ENCODE measurements at places on chromosomes 7 and 10.

DNA sequence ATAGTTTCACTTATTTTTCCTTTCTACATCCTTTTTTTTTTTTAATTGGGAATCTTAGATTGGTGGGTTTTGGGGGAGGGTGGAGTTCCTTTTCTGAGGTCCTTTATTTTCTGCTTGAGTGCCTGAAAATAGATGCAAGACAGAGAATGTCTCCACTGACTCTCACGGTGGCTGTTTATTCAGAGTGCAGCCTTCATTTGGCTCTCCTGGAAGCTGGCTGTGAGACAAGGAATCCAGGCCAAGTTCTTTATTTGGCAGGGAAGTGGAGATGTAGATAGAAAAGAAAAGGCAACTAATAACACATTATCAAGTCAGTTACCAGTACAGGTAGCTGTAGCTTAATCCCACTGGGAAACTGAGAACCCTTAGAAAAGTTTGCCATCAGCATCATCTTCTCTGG is 118.6 kb downstream of the CNTNAP2 start:
- DNase-seq, result no peak

GRCh38 chr7:79781716-79782115 is 328.2 kb upstream of the MAGI2 start:
- DNase-seq, result no peak

- no peak for DNase-seq
Observed at GRCh38 chr10:30430544-30431298, 3.3 kb upstream of the MAP3K8 start.

- no peak for DNase-seq
Observed at GRCh38 chr7:33678569-33679335, 226.6 kb upstream of the BMPER start.

GRCh38 chr10:71234004-71234894 is 21.9 kb downstream of the UNC5B start:
- DNase-seq, result no peak

GRCh38 chr7:73477376-73477775 is 43.8 kb downstream of the FZD9 start:
- no peak for DNase-seq

- DNase-seq, result no peak
Observed at GRCh38 chr10:106897719-106898118, 266.8 kb downstream of the SORCS1 start.

DNA sequence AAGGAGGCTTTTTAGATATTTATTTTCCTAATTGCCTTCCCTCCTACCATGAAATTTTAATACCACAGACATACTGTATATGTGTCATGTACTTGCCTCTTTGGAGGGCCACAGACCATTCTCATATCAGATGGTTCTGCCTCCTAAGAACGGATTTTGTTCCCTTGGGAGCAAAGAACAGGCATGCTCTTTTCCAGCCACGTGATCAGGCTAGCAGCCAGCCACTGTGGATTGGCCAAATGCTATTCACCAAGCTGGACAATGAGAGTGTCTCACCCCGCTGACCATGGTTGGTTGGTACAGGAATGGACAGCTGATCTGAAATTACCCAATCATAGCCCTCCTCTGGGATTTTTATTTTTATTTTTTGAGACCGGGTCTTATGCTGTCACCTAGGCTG is 21.5 kb upstream of the CRHR2 start:
- no peak for DNase-seq

DNA sequence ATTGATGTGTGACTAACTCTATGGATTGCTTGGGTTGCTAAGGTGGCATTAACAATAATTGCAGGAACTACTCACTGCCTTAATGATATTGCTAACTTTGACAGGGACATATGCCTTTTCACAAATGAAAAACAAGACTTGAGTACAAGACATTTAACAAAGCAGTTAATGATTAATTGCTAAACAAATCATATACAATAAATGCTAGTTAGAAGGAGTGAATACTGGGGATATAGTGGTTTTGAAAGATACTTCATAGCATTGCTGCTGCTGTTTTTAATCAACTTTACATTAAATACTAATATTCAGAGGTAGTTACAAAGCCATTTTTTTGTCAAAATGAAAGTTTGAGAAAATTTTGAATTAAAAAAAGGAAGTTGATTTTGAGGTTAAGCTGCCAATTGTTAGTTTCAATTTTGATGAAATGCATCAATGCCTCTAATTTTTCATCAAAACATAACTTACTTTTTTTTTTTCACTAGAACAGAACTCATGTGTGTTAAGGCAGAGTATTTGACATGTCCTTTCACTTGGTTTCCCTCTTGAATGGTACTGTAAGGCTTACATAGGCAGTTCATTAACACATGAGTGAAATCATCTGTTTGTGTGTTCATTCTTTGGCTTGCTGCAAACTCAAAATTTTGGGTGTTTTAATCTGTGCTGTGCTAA is 106.2 kb upstream of the SEMA3D start:
- no peak for DNase-seq

- DNase-seq, result no peak
Observed at GRCh38 chr7:142670511-142670910, 78.8 kb upstream of the PRSS1 start.

GRCh38 chr10:98344589-98345038 is 70.4 kb downstream of the PYROXD2 start:
- DNase-seq, result no peak

GRCh38 chr7:103771294-103771693 is 218.2 kb downstream of the RELN start:
- no peak for DNase-seq

DNA sequence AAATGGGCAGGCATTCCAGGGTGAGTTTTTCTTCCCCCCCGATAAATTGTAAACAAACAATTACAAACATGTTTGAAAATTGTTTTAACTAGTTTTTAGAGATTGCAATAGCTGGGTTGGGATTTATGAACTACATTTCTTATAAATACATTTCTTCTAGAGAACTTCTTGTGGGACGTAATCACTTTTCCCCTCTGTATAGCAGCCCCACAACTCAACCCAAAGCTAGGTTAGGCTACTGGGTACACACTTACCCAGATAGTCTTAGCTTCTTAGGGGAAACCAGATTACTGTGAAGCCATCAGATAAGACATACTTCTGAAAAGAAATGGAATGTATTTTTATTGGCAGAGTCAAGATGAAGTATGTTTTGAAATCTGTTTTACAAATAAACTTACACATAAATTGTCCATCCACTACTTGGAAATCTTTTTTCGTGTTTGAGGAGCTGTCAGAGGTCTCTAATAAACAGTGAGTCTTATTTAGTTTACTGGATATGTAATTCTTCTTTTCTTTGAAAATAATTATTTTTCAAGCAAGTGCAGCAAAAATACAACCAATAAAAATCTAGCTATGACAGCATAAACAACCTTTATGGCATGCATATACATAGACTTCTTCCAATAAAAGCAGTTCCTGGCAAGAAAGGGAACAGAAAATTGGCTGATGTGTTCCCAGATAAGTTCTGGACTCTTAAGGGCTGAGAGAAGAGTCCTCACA is 8.0 kb upstream of the GLRX3 start:
- no peak for DNase-seq

DNA sequence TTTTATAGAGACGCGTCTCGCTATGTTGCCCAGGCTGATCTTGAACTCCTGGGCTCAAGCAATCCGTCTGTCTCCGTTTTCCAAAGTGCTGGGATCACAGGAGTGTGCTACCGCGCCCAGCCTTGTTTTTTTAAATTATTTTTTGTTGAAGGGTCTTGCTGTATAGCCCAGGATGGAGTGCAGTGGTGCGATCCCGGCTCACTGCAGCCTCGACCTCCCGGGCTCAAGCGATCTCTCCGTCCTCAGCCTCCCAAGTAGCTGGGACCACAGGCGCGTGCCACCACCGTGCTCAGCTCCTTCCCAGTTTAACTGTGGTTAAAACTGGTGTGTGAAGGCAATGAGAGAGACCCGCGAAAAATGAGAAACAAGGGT is 11.0 kb upstream of the HNRNPF start:
- no peak for DNase-seq

DNA sequence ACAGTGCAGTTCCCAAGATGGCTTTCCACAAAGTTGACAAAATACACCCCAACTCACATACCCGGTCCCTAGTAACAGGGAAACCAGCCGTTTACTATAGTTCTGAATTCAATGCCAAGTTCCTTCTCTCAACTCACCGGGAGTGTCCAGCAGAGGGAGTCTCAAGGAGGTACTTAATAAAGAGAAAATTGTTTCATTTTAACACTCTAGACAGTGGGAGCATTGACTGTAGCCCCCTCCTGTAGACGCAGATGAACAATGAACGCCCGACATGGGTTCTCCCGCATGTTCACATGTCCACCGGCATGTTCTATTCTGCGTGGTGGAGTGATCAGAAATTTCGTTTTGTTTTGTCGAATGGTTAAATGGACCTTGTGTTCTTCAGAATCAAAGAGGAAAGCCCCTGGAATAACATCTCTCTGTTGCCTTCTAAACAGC is 1.9 kb downstream of the HIPK2 start:
- peak; percentile 82 for DNase-seq

DNA sequence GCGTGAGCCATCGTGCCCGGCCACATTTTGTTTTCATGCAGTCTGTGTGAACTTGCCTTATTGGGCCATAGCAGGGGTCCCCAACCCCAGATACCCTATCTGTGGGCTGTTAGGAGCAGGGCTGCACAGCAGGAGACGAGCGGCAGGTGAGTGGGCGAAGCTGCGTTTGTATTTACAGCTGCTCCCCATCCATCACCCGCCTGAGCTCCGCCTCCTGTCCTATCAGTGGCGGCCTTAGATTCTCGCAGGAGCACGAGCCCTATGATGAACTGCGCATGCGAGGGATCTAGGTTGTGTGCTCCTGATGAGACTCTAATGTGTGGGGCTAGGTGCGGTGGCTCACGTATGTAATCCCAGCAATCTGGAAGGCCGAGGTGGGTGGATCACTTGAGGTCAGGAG is 293.9 kb downstream of the CAMK1D start:
- no peak for DNase-seq

- DNase-seq, result no peak
Observed at GRCh38 chr7:136066304-136067143, 89.4 kb upstream of the MTPN start.

DNA sequence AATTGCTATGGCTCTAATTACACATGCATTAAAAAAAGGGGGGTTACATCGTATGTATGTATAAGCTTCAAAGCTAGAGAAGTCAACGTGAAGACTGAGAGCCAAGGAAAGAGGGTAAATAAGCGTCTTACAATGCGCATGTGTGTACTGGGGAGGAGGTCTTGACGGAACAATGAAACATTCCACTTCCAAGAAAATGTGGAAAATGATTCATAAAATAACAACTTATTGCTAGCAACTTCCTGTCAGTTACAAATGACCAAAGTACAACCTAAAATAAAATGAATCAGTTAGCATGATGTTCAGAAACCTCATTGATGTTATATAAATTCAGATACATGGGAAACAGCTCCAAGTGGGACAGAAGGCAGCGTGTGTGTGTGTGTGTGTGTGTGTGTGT is 104.1 kb upstream of the RHEB start:
- DNase-seq, result no peak

DNA sequence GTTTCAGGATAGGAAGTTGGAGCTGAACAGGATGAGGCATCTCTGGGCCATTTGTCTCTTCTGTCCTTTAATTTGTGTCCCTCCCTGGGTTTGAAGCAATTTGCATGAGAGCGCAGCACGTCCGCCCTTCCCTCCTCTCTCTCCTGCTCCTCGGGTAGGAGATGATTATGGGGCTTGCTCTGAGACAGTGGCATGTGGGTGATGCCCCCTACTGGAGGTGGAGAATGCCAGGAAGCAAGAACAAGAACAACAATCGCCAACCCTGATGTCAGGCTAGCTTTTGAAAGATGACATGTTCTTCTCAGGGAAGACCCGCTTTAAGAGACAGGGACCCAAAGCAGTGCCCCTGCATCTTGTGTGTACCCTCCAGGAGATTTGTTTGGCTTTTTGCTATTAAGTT is 63.9 kb upstream of the LOXL4 start:
- no peak for DNase-seq

- peak; percentile 5 for DNase-seq
Observed at GRCh38 chr10:85888004-85888403, 478.6 kb downstream of the GRID1 start.

DNA sequence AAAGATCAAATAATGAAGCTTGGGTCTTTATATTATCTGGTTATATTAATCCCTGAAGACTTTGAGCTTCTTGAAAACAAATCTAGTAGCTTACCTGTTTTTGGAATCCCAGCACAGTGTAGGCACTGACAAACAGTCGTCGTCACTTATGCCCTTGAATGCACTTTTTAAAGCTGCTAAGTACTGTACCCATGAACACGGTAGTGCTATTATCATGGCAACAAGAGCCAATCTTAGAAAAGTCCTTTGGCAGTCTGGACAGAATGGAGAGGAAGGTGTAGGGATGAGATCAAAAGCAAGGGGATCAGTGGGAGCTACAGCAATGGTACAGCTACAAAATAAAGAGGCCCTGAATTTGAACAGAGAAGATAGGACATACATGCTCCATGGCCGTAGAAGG is 9.4 kb downstream of the SLC25A13 start:
- DNase-seq, result no peak

DNA sequence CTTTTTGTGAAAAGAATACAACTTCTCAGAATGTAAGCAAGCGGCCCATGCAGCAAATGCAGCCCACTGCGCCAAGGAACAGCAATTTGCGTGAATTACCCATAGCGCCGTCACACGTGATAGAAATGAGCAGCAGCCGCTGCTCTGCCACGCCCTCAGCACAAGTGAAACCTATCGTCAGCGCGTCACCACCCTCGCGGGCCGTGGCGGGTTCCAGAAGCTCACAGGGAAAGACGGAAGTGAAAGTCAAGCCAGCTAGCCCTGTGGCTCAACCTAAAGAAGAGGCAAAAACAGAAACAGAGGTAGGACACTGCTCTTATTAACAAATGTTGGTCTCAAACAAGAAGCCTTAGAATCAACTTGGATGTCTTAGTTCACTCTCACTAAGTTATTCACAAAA is 70.5 kb downstream of the SHH start:
- DNase-seq, result no peak

DNA sequence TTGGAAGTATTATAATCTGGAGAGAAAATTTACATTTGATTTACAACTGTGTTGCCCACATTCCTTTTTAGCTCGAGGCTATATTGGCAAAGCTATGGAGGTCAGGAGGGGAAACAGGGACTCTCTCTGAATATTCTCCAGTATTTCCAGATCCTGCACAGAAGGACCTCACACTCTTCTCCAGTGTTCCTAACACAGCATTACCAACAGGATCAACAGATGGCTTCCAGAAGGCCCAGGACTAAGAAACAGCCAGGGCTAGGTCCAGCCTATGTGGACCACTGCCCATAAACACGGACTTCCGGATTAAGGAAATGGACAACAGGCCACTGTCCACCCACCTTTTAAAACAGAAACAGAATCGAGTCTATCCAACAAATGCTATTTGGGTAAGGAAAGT is 65.3 kb downstream of the CHCHD3 start:
- no peak for DNase-seq

All from HuH-7 (cell line).